ENCODE measurements at places on chromosomes 3 and 15. TPM values are rescaled to one million over a fixed set of nuclear protein-coding genes. Genes with fewer than 3 reads are reported as not detected.

DNA sequence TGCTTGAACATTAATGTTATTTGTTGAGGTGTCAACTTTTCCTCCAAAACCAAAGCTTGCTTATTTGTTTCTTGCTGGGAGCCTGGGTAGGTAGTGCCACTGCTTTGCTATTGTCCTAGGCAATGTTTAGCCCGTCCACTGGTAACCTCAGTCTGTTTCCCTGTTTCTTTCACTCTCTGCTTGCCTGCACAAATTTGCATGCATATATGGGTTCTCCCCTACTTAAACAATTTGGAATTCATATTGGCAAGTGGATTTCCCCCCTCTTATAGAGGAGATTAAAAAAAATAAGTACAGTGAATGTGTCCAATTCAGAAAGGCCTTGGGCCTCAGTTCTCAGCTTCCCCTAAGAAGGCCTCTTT, 45.0 kb upstream of the BOC start:
- DNase-seq, result no peak

DNA sequence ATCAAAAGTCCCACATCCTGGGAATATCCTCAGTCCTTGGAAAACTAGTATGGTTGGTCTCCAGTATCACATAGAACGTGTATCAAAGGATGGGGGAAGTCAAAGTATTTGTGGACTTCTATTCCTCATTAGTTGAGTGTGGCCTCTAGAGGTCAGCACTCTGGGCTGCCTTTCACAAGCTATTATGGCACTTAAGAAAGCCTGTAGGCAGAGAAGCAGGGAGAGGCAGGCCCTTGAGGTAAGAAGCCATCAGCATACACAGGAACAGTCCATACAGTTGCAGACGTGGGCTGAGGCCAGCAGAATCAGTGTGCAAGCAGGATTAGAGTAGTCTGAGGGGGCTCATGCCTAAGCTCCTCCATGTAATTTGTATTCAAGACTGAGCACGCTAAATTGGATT, 341.7 kb downstream of the CLSTN2 start:
- peak; percentile 12 for DNase-seq

DNA sequence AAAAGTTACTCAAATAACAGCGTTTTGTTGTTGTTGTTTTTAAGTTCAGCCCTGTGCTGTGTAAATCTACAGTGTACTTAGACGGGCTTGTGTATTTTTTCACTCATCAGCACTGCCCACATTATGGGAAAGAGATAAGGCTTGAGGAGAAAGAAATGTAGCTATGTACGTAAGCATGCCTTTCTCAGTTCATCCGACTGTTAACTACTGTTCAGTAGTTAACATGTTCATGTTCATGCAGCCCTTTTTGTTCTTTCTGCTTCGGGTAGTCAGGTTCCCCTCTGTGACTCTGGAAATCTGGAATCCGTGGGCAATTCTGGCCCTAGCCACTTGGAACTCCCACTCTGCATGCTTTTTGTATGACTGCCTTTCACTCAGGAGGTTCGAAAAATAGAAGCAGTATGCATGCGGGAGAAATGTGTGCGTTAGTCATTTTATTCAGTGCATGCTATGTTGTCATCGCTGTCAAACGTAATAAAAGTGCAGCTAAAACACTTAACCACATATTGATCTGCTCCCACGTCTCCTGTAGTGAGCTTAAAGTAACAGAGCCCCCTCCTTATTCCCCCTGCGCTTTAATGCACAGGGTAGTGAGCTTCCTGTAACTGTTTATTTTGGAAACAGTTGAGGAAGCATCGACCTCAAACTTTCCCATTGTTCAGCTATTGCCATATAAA, 283.1 kb upstream of the NR2F2 start:
- DNase-seq, result no peak

DNA sequence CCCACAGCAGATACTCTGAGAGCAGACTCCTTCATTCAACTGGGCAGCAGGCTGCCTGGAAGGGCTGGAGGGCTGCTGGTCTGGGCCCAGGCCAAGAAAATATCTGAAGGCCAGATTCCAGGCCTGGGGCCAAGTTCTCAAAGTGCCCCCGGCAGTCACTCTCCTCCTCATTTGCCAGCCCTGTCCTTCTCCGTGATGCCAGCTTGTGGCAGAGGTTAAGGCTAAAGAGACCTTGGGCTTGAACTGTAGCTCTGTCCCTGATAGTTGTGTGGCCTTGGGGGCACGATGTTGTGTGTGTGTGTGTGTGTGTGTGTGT, 39.0 kb downstream of the FAM3D start:
- DNase-seq, result no peak

DNA sequence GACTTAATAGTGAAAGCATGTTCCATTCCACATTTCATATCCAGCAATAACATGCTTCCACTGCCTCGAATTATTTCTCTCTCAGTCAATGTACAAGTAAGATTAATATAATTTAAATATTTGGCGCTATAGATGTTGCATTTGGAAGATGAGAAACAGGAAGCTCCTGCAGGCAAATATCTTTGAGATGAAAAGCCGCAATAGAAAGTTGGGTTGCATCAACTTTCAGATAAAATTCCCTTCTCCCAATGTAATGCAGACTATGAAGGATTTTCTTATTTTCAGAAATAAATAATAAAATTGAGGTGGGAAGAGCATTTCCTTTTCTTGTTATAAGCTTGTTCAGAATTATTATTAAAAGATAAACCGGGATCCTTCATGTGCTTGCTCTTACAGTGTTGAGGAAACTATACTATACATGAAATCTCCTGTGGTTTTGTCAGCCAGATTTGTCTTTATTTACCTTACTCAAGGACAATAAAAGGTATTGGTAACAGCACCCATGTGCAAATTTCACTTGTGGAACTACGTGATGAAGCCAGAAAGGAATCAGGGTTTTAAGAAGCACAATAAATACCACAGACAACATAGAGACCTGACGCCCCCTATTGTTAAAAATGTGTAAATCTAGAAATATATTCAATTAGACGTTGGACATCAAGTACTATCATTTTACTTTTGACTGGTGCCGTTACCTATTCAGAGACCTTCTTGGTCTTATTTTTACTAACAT, 307.0 kb downstream of the ARPP21 start:
- no peak for DNase-seq

GRCh38 chr15:94031072-94031471, 200.3 kb upstream of the MCTP2 start:
- DNase-seq, result no peak

DNA sequence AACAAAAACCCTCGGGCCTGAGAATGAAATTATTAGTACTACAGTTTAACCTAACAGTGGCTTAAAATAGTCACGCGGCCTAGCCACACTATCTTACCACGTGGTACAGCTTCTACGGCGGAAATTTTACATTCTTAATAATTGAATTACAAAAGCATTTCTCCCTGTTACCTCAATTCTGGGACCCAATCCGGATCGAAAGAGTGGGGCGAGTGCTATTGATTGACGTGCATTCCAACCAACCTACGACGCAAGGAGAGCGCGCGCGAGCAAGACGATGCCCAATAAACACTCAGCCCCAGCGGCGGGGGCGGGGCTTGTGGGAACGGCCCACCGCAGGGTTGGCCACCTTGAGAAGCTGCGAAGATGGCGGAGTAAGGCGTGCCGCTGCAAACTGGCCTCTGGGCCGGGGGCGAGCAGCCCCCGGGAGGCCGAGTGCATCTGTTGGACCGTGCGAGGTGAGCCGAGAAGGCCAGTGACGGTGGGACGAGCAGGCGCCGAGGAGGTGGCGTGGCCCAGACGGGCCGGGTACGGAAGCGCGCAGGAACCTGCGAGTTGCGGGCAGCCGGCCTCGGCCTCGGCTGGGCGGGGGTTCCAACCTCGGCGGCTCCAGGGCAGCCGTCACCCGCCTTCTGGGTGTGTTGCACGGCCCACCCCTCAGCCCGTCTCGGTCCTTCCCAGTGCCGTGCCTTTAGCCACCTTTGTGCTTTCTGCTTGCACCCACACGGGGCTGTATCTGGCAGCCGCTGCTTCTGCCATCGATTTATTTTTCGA, 48.6 kb downstream of the OIP5 start:
- DNase-seq, result peak; percentile 98

DNA sequence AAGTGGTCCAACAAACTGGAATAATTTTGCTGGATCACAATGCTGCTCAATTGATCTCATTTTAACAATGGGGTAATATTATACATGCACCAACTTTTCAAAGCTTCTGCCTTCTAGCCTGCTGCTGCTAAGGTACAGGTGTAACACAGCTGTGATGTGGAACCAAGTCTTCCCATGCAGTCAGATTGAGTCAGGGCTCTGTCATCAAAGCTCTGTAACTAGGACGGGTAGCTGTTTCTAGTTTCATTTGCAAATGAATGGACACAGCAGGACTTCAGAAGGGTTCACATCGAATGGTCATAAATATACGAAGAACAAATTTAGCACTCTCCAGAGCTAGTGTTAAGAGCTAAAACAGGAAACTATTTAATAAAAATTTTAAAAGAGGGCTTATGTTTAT, 189.2 kb downstream of the USP13 start:
- DNase-seq, result no peak

DNA sequence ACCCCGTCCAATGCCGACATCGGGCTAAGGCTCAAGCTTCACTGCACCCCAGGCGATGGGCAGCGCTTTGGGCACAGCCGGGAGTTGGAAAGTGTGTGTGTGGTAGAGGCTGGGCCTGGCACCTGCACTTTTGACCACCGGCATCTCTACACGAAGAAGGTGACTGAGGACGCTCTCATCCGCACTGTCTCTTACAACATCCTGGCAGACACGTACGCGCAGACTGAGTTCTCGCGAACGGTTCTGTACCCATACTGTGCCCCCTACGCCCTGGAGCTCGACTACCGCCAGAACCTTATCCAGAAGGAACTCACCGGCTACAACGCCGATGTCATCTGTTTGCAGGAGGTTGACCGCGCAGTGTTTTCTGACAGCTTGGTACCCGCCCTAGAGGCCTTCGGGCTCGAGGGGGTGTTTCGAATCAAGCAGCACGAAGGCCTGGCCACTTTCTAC, 1.0 kb downstream of the PDE12 start:
- no peak for DNase-seq

- no peak for DNase-seq
Observed at GRCh38 chr15:45114751-45115085, 592 bp downstream of the DUOXA2 start.

DNA sequence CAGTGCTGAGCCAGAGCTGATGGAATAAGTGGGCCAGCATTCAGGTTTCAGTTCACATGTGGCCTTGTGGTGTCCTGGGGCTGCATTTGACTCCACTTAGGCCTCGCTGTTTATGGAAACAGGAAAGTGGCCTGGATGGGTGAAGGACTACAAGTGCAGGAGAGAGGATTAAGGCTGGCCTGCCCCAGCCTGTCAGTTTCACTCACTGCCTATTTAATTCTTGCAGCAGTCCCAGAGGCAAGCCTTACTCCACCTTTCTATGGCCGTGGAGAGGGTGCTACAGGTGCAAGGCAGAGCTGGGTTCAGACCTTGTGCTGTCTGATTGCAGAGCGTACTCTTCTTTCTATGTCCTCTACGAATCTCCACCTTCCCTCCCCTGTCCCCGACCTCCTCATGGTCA, 37.7 kb downstream of the ABHD17C start:
- DNase-seq, result no peak

DNA sequence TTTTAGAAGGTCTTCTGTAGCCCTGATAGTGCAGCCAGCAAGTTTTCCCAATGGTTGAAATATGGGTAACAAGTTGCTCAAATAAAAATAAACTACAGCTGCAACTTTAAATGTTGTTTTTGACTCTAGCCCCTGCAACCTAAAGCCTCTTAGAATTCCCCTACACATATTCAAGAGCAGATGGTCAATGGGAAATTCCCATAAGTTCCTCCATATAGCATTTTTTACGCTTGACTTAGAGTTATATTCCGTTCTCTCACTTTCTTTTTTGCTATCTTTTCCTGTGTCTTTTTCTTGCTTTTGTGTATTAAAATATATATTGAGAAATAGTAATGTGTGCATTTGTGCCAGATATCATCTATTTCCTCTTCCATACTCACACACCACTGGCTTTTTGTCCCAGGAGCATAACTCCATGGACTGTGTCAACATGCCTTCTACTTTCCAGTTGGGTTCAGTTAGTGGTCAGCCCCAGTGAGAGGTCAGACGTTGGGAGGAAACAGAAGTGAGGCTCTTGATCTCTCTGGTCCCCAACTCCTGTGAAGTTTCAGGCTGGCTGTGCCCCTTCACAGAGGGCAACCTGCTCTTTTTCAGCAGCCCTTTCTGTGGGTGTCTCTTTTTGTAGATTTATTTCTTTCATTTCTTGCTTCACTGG, 63.3 kb upstream of the TP63 start:
- DNase-seq, result no peak

GRCh38 chr15:33296856-33297255, 13.9 kb upstream of the RYR3 start:
- no peak for DNase-seq

DNA sequence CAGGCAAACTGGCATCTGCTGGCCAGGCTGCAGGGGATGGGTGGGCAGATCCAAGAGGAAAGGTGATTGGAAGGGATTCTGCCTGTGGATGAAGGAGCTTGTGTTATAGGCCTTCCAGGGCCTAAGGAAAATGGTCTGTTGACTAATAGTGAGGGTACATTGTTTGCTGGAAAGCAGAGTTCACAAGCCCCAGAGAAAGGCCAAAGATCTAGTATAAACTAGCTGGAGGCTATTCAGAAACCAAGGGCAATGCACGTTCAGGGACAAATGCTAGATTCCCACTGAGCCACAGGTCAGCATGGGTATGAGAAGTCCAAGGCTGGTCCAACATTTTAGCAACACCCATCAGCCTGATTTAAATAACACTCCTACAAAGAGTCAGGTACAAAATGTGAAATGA, 74.7 kb downstream of the FBN1 start:
- no peak for DNase-seq

DNA sequence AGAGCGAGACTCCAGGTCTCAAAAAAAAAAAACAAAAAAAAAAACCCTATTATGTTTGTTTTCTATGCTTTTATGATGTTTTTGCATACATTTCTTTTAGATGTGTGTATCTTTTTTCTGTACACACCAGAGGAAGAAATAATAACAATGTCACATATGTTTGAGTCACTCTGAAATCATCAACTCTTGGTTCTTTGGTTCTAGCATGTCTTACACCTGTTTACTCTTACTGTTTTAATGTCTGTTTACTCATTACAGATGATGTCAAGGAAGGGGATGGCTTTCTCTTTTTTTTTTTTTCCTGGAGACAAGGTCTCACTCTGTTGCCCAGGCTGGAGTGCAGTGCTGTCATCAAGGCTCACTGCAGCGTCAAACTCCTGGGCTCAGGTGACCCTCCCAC, 24.1 kb downstream of the RHOA start:
- no peak for DNase-seq

DNA sequence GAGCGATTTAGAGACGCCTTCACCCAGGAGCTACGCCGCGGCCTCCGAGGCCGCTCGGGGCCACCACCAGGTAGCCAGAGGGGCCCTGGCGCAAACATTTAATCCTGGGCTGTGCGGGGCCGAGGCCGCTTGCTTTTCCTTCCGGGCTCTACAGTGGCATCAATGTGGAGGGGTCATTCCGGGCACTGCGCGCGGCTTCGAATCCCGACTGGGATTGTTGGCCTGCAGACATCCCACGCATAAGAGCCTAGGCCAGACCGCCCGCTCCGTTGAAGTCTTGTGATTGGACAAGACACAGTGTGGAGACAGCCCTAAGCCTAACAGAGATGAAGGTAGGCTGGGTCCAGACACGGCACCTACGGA, 568 bp upstream of the NCBP2 start:
- no peak for DNase-seq

OSTN gene
- total RNA-seq, result not detected

P2RY12 gene
- not detected for total RNA-seq

SLC28A2 gene
- not detected for total RNA-seq

ADAMTS17 gene
- 4.2 TPM for total RNA-seq

GCNT3 gene
- 5.6 TPM for total RNA-seq

PLCB2 gene
- 2.8 TPM for total RNA-seq

All from HCT116 (cell line).